ENCODE measurements at places on chromosomes 5 and 9.
A peak's percentile ranks its signal among the peaks of the same experiment; 100 is the strongest.

- DNase-seq, result no peak
These were observed 18.7 kb downstream of the PRUNE2 start for GRCh38 chr9:76887003-76887821.

- no peak for DNase-seq
These were observed 91.9 kb downstream of the JAKMIP2 start for GRCh38 chr5:147690595-147690994.

DNA sequence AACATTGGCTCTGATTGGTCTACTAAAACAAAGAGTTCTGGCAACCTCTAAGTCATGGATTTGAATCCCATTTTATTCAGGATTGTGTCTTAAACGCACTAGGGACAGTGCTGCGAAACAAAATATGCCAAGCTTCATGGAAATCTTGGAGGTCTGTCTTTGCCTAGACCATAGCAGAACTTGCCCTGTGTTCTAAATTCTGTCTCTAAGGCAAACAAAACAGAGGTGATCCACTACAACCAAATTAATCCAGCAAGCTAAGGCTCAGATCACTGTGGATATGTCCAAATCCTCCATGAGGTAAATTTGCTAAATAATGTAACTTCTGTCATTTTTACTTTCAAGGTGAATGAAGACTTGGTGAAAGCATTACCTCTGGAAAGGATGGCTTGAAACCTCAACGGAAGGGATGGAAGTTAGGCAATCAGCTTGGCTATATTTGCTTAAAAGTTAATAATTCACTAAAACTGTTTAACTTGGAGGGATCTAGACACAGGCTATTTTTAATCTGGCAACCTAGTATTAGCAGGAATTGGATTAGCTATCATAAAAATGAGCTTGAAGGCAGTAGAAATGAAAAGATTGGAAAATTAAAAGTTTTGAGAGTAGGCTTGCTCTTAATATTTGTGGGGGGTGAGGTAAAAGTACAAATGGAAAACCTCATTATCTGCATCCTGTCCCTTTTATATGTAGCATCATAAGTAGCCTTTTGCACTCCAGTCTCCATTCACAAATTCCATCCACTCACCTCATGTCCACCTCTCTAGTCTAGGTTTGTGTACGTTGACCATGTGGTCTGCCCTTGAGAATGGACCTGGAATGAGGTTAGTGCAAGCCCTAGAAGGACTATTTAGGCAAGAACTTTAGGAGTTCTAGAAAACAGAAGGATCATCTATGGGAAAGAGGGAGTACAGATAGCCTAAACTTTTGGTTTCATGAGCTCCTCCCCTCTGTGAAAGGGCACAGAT is 176.2 kb downstream of the SMC2 start:
- no peak for DNase-seq

GRCh38 chr9:105459336-105459735 is 11.5 kb downstream of the FSD1L start:
- DNase-seq, result no peak

- DNase-seq, result no peak
These were observed 55.5 kb upstream of the STC2 start for GRCh38 chr5:173383711-173384110.

- no peak for DNase-seq
These were observed 274.0 kb upstream of the DAPK1 start for GRCh38 chr9:87223392-87224246.

- no peak for DNase-seq
These were observed 123.7 kb upstream of the FBXL17 start for GRCh38 chr5:108505608-108506007.

- DNase-seq, result peak; percentile 11
These were observed 103.2 kb downstream of the GPBP1 start for GRCh38 chr5:57277085-57277484.

DNA sequence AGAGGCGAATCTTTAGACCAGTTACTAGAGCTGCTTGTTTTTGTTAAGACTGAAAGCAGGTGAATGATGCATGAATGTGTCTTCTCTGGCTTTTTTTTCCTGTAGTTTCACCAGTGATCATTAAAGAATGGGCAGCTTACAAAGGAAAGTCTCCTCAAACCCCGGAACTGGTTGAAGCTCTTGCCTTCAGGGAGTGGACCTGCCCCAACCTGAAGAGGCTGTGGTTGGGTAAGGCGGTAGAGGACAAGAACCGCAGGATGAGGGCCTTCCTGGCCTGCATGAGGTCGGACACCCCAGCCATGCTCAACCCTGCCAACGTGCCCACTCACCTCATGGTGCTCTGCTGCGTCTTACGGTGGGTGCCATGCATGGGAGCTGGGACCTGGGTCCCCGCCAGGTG is 33.3 kb upstream of the PHF2 start:
- no peak for DNase-seq

DNA sequence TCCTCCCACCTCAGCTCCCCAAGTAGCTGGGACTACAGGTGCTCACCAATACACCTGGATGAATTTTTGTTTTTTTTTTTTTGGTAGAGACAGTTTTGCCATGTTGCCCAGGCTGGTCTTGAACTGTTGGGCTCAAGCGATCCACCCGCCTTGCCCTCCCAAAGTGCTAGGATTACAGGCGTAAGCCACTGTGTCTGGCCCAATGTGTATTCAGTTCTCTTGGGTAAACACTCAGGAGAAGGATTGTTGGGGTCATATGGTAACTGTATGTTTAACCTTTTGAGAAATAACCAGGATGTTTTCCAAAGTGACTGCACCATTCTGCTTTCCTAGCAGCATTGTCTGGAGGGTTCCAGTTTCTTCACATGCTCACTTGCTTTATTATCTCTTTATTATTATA is 67.4 kb downstream of the TNPO1 start:
- DNase-seq, result no peak

GRCh38 chr5:119290161-119290569 is 65.7 kb upstream of the TNFAIP8 start:
- no peak for DNase-seq

GRCh38 chr5:43154469-43154868 is 33.8 kb downstream of the ZNF131 start:
- DNase-seq, result no peak

DNA sequence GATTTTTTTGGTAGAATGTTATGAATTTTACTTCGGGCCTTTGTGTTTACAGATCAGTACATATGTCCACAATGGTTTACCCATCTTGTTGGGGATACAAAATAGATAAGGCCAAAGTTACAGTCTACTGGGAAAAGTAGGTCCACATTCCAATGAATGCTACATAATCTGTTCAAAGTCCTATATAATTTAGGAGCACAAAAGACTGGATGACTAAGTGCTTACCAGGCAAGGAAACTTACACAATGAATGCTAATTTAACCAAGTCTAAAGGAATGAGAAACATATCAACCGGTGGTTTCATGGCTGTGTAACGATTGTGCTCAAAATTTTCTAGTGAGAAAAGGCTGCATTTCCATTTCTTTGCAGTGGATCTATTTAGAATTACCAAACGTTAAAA is 97.4 kb upstream of the TRPM3 start:
- no peak for DNase-seq

GRCh38 chr5:110496276-110496675 is 230.2 kb downstream of the TMEM232 start:
- peak; percentile 26 for DNase-seq

DNA sequence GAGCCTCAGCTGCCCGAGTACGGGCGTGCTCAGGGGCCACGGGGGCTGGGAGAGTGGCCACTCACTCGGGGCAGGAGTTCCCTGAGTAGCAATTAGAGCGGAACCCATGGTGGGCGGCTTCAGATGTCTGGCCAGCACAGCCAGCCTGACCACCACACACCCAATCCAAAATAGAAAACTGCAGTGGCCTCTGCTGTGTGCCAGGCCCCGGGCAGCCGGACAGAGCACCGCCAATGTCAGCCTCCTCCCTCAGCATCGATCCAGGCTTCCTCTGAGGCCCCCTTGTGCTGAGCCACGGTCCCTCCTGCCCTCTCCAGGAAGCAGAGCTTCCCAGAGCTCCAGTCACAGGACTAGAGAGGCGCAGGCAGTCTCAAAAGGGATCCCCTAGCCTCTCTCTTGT is 2.7 kb downstream of the ADAMTS2 start:
- no peak for DNase-seq

GRCh38 chr5:175715627-175716522 is 58.0 kb downstream of the HRH2 start:
- DNase-seq, result no peak

DNA sequence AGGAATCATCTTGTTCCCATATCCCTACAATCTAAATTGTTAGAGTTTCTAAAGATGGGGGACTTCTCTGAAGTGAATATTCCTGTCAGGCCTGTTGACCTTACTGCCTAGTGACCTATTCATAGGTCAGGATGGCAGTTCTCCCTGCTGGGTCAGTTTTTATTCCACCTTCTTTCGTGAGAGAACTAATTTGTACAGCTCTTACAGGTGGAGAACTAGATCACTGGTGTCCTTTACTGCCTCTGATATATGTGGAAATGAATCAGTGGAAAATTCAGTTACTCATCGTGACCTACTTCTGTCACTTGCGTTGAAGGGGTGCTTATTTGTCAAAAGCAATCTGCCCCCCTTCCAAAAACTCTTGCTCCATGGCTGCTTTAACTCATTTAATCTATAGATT is 164.9 kb downstream of the CD180 start:
- DNase-seq, result no peak

DNA sequence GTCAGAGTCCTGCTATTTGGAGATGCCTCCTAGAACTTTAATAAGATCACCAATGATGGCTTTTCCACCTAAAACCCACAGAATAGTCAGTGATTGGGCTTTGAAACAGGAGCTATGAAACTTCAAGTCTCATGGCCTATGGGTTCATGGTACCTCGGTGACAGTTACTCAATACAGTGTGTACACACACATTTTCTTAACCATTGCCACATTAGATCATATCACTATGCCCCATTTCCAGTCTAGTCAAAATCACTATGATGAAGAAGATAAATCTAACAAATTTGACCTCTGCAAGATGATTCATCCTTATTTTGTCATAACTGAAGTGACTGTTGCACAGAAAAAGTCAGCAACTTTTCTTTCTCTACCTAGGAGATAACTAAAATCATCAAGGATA is 86.8 kb upstream of the OR13F1 start:
- no peak for DNase-seq

DNA sequence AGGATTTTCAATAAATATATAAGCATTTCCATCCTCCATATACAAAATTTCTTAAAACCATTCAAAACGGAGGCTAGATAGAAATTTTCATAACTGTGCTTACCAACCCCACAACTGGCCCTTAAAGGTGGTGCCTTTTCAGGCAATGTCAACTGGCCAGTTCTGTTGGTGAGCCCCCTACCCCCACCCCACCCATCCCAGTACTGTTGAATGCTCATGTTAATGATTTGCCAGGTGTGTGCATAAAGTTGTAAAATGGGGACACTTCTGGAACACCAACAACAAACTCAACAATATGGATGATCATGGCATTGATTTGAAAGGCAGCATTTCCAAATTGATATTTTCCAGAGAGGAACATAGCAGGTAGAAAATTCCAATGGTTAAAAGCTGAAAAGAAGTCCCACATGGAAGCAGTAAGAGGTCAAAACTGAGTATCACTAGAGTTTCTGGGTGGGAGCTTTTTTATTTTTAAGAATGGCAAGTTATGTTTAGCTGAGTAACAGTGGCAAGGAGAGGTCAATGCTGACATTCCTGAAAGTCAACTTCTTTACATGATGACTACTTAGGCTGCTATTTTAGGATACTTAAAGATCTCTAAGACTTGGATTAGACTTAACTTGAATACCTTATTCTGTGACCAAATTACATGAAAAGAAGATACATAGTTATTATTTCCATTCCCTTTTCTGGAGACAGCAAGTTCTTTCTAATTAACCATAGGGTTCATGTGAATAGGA is 2.7 kb downstream of the LEAP2 start:
- DNase-seq, result no peak

- DNase-seq, result no peak
These were observed 288.6 kb upstream of the C9orf72 start for GRCh38 chr9:27861887-27862286.

DNA sequence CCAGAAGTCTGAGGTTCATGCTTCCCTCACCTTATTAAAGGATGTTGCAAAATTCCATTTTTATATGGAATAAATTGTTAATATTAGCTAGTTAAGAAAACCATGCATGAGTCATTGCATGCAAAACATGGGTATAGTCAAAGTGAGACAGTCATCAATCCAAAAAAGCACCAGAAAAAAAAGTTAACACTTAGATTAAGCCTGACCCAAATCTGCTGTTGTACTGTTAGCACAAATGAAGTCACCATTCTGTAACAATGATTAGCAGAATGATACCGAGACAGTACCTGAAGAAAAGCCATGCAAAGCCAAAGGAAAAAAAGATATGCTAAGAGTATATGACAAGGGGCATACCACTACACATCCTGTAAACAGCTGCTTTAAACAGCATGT is 49.5 kb downstream of the PKD2L2 start:
- no peak for DNase-seq

- DNase-seq, result no peak
These were observed 161.3 kb downstream of the SNCAIP start for GRCh38 chr5:122473138-122473843.

- no peak for DNase-seq
These were observed 15.1 kb upstream of the LURAP1L start for GRCh38 chr9:12759761-12760160.

GRCh38 chr9:133767625-133768024 is 29.5 kb upstream of the SARDH start:
- no peak for DNase-seq

GRCh38 chr5:61307611-61308010 is 24.4 kb upstream of the ZSWIM6 start:
- DNase-seq, result no peak

DNA sequence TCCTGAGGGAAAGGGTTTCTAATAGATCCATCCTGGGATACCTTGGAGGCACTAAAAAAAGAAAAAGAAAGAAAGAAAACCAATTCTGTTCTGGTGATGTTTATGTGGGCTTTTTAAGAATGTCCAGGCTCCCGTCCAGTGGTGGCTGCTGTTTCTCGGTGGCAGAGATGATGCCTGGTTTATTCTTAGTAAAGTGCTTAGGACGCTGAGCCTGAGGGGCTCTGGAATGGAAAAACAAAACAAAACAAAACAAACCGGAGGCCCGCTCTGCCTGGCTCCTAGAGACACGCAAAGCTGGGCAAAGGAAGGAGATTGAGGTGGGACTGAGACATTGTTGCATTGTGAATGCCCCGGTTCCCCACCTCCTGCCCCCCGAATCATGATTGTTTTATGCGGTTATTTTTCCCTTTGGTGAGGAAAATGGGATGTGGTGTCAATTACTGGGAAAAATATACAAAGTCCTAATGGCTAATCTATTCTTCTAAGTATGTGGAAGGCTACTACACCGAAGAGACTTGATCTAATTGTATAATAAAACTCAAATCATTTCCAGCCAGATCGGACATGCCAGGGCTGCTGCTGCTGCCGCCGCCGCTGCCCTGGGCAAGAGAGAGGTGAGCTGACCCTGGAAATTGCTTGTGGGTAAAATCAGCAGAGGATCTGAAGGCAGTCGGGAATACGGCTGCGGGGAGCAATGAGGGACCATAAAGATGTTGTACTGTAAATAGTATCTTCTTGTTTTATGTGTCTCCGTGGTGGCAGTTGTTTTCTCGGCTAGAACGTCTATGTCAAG is 644.9 kb downstream of the CCDC171 start:
- no peak for DNase-seq

GRCh38 chr9:128152133-128153059 is 3.1 kb downstream of the LCN2 start:
- DNase-seq, result no peak

- DNase-seq, result peak; percentile 43
These were observed 34.7 kb downstream of the LHX3 start for GRCh38 chr9:136170006-136170901.

Data from brain (organoid and tissue), 16 donors.